T-helper 2 cell (primary cell): ENCODE measurements at places on chromosomes 2 and 18.

DNA sequence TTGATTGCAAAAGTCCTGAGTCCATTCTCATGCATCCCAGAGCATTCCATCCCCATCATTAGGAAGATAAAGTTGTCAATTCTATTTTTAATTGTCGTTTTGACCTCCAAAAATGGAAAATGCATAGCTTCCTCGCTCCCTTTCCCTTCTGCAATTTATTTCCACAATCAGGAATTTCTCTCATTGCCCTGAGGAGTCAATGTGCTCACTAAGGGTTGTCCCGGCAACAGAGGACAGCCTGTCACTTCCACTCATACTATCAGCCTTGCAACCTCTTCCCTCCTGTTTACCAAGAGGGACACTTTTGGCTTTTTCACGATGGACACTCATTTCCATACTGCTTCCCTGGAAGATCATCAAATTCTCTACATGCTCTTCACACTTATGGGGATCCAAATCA, 164.8 kb downstream of the MYO5B start:
- DNase-seq: no peak

GRCh38 chr18:58549814-58550339, 79.0 kb downstream of the ALPK2 start:
- DNase-seq: no peak

GRCh38 chr2:73268830-73269685, 15.2 kb downstream of the FBXO41 start:
- peak; percentile 60 for DNase-seq

- no peak for DNase-seq
Observed at GRCh38 chr2:211055438-211055837, 499.0 kb downstream of the CPS1 start.

DNA sequence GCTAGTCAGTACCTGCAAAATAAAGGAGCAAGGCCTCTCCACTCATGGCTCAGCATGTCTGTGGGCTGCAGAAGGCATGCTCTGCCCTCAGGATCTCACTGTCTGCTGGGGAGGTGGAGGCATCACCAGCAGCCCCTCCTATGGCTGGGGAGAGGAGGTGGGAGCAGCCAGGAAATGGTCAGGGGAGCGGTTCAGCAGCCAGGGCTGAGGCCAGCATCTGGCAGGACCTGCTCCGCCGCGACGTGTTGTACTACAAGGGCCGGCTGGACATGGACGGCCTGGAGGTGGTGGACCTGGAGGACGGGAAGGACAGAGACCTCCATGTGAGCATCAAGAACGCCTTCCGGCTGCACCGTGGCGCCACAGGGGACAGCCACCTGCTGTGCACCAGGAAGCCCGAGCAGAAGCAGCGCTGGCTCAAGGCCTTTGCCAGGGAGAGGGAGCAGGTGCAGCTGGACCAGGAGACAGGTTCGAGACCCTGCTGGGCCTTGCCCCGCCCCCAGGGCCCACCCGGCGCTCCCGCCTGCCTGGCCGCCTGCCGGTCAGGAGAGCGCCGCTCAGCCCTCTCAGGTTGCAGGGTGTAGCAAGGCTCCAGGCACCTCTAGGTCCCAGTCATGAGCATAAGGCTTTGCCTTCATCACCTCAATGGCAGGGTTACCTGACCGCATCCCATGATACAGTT, 49.0 kb downstream of the FAM168B start:
- no peak for DNase-seq

DNA sequence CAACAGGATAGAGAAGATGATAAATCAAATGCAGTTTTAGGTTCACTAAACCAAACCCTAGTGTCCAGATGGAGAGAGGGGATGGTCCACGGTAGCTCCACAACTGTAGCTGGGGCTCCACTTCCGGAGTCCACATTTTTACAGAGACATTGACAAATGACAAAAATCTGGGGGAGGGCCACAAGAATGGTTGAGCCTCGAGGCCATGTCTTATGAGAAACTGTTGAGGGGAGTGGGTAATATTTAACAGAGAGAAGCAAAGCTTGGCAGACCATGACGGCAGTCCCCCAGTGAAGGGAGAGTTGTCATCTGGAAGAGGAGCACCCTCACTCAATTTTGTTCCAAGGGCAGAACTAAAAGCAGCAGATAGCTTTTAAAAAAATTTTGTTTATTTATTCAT, 17.6 kb upstream of the EPHA4 start:
- DNase-seq: no peak

DNA sequence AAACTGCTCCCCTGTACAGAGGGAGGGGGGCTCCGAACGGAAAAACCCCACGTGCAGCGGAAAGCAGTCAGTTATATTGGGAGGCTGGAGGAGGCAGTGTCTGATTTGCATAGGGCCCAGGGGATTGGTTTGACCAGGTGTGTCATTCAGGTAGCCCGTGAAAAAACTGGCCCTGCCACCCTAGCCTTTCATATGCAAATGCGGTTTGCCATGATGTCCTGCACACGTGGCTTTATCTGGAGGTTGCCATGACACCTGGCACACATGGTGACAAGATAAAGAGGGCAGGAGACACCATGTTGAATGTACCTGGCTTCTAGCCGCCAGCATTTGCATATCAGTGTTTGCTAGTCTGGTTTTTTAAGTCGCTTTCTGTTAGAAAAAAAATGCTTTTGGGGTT, 20.5 kb downstream of the SLC25A52 start:
- DNase-seq: no peak

- DNase-seq: no peak
Observed at GRCh38 chr2:47072018-47072691, 83.0 kb downstream of the STPG4 start.

GRCh38 chr2:71327916-71328315, 3.7 kb upstream of the ZNF638 start:
- DNase-seq: no peak

DNA sequence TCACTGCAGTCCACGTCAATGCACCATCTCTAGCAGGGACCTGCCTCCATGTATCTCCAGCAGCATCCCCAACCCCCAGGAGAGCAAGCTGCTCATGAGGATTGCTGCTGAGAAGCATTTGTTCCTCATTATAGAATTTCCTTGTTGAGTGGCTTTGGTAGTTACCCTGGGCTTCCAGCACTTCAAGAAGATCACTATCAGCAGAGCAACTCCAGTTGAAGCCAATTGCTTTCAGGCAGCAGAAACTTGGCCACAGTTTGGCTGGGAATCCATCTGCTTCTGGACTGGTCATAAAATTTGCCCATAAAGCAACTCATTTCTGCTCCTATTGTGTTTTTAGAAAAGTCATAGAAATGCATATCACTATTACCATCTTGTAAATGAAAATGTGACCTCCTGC, 17.4 kb downstream of the TRPM8 start:
- DNase-seq: no peak

DNA sequence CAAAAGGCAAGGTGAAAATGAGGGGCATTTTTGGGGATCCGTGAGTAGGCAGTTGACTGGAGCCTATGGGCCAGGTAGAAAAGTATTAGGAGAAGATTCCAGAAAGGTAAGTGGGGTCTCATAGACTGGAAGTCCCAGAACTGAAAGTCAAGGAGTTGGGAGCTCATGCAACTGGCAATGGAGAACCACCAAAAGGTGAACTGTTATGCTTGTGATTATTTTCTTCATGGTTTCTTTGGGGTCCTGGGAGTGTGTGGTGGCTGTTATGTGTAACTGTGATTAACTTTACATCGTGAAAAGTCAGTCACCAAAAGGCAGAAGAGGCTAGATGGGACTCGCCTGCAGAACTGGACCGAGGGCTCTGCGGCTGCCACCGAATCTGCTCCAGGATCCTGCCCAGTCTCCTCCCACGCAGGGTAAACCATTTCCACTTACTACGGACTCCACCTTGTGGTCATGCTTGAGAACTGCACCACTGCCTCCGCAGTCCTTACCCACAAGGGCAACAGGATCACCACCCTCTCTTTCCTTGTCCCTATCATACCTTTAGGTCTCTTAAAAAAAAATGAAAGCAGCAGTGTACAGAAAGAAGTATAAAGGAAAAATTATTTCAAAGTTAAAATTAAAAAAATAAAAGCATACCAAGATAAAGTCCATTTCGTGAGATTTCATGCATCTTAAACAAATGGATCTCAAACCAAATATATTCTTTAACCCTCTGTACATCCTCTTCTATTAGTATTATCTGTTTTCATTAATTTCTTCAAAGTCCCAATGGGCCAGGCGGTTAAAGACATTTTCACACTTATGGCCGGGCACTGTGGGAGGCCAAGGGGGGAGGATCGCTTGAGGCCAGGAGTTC, 15.6 kb upstream of the CEP68 start:
- peak; percentile 41 for DNase-seq

DNA sequence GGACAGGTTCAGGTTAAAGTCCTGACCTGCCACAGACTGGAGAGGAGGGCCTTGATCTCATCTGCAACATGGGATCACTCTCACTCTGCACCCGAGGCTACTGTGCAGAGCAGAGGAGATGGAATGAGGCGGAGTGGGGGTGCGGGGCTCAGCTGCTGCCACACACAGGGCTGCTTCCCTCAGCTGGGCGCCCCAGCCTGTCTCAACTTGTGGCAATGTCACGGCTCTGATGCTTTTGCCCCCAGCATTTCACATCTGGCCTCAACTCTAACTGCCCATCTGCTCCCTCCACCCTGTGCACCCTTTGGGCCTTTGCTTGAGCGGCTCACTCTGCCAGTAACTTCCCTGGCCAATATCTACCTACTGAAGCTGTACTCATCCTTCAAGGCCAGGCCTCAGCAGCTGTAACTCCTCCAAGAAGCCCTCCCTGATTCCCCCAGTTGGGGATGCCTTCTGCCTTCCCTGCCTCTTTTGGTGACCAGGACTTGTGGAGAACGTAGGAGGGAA, 70.3 kb downstream of the POLR1A start:
- no peak for DNase-seq

DNA sequence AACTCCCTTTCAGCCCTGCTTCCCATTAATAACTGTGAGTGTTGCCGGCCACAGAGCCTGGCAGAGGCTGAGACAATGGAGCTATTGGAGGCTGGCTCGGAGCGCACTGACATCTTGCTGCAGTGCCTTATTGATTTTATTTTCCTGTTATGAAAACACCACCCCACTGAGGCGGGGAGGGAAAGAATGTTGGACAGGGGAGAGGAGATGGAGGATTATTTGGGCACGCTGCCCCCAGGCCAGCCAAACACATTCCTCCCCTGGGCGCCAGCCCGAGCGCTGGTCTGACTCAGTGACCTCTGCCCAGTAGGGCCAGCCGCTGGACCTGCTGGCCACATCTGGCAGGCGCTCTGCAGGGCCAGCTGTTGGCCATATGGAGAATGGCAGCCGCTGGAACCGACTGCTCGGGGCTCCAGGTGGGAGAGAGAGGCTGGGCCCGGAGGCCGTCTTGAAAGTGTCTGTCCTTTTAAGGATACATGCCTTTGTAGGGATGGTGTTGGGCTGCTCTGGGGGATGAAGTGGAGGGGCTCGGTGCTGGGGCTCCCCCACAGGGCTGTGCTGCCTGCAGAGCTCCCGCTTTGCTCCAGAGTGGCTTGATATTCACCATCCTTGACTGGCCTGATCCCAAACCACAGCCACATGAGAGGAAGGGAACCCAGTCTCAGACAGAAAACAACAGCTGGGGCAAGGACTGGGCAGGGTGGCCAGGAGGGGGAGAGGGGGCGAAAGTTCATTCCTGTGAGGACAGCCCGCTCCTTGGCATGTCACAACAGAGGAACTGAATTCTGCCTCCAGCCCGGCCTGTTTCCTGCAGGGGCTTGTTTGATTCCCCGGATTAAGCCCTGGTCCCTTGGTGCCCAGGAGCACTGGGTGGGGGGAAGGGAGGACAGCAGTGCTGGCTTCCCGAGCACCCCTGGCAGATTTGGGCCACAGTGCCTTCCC, 179.0 kb downstream of the KLHL29 start:
- DNase-seq: no peak

DNA sequence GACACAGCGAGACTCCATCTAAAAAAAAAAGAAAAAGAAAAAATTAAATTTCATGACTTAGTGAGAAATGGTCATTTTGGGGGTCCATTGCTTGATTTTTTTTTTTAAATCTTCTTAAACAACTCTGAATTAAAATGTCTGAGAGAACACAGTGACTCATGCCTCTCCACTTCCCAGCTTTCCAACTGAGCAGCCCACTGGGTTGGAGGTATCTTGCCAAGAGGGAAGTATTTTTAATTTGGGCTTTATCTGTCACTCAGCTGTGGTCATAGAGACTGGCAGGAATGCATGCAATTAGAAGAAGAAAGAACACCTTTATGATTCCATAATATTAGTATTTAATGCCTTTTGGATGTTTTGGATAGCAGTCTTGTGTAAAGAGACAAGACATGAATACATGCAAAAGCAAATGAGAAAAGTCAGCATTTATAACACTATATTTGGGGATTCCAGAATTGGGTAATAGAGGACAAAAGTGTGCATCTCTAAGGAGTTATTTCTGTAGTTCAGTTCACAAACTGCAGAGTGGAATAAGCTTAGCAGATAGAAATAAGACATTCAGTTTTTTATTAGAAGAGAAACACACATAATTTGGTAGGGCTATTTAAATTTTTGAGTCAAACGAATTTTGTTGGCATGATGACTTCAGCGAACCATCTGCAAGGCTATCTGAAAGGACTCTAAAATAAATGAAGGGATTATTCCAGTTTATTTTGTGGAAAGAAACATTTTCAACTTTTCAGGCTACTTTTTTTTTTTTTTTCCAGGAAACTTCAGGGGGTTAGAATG, 254.8 kb downstream of the TGIF1 start:
- DNase-seq: no peak

DNA sequence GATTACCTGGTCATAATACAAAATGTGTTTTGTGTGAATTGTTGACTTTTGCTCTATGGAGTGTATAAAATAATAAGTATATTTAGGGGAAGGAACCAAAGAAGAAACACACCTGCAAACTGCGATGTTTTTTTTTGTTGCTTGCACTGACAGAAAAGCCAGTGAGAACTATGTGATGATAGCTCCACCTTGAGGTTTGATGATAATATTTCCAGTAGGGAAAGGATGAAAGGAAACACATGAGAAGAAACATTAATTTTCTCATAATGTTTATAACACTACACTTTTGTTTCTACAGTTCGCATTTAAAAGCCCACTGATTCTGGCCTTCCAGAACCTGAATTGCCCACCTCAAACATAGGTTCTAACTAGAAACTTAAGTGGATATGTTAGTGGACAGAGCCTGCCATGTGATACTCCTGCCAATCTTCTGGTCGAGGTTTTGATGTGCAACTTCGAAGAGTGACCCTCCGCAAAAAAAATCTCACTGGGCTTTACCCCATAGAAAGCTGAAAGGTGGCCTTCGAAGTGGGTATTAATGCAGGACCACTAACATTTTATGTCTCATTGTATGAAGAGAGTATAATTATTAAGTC, 476.4 kb upstream of the SPHKAP start:
- DNase-seq: no peak
